ENCODE measurements at places on chromosomes 7 and 10.

DNA sequence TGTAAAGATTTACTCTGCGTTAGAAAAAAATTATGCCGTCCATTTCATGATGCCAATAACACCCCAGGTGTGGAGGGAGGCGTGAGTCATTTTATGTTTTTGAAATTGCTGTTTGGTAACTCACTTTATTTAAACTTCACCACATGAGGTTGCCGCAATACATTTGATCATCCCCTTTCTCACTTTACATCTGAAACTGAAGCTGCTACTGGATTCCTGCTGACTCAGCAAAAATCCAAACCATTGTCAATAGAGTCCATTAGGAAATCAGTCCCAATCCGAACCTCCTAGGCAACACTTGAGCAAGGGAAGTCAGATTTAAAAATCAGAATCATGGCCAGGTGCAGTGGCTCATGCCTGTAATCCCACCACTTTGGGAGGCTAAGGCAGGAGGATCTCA is 136.6 kb upstream of the SVIL start:
- no peak for DNase-seq

DNA sequence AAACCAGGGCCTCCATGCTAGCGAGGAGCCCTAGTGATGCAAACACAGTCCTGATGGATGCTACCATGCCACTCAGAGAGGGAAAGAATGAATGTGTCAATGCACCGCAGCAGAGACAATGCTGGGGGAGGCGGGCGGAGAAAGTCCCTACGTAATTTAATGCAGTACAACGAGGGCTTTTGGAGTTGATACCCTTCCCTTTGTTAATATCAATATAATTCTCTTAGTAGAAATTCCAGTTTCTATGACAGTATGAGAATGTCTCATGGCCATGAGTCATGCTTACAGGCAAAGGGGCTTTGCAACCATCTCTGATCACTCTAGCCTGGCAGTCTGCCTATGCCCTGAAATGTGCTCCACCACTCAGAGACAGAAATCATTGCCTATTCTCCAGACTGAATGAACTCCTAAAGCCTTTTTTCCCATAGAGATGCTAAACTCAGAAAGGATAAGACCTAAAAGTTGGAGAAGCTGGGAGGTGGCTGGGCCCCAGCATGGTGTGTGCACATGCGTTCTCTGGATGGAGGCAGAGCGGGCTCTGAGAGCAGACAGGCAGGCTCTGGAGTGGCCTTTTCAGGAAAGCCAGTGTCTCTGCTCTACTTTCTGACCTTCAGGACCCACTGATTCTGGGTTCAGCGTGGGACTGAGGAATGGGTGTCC is 20.3 kb upstream of the GIMAP2 start:
- no peak for DNase-seq

- DNase-seq = no peak
Observed at GRCh38 chr7:75727881-75728593, 10.7 kb downstream of the HIP1 start.

GRCh38 chr10:49033939-49034338 is 81.4 kb downstream of the VSTM4 start:
- DNase-seq = no peak

GRCh38 chr10:62528441-62528840 is 154.3 kb downstream of the ZNF365 start:
- DNase-seq = no peak

DNA sequence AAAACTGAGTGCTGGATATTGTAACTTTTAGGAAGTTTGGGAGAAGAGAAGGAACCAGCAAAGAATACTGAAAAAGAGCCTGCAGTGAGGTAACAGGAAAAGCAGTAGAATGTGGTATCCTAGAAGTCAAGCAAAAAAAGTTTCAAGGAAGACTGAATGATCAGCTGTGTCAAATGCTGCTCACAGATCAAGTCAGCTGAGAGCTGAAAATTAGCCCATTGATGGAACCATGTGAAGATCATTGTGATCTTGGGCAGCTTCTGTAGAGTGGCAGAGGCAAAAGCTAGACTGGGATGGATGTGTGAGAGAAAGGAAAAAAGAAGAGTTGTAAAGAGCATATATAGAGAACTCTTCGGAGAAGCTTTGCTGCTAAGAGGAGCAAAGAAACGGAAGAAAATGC is 315.4 kb upstream of the BMPER start:
- no peak for DNase-seq

DNA sequence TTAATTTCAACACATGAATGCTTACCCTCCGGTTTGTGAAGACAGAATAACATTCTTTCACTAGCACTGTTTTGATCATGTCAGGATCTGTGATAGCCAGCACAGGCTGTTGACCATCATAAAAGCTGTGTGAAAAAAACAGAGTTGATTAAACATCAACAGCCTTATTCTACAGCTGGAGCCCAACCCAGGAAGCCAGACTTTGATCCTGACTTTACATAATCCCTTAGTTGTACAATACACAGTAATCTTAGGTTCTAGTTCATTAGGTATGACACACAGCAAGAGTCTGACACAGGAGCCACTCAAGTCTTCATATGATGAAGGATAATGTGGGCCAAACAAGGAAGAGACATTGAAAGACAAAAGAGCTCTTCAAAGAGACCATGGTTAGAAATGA is 11.4 kb downstream of the CYP3A4 start:
- no peak for DNase-seq

- DNase-seq = no peak
Observed at GRCh38 chr10:11379771-11380170, 231.7 kb downstream of the USP6NL start.

GRCh38 chr7:54839575-54840213 is 80.7 kb upstream of the SEC61G start:
- DNase-seq = no peak

DNA sequence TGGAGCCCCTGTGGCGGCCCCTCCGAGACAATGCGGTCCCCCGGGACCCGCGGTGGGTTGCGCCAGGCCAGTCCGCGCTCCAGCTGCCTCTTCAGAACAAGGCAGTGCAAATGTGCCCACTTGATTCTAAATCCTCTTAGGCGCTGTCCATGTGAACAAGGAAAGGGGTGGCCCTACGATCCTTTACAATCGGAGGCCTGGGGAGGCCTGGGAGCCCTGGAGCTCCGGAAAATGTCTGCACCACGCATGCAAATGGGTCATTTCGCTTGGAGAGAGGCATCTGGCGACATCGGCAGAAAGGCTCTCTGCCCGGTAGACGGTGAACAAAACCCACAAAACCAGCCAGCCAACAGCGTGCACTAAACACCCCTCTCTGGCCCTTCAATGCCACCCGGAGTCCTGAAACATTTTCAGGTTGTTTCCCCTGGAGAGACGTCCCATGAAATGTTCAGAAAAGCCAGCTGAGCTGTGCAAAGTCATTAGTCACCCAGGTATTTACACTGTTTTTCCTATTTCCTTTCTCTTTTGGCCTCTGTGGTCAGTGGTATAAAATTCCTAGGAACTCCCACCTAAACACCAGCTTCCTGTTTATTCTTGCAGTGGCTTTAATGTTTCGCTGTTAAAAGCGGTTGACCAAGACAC is 102.8 kb upstream of the ZNF438 start:
- no peak for DNase-seq

DNA sequence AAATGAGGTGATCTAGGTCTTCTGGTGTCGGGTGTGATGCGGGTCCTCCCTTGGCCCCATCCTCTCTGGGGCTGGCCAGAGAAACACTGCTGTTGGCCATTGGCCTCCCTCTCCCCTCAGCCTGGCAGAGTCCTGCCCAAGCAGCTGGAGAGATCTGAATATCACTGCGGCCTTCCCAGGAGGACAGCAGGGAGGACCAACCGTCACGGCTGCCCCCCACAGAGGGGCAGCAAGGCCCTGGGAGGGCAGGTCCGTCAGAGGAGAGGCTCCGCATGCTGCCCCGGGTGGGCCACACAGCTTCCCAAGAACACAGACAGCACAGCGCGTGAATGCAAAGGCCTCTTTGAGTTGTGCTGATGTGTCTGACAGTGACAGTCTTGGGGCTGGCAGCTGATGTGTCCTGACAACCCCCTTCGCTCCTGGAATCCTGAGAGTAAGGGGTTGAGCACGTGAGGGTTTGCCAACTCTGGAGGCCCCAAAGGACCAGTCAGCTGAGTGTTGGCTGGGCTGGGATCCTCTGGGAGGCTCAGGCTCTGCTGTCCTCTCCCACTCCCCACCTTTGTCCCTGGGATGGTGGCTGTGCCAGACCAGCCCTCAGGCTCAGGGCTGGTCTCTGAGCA is 132.5 kb upstream of the UNC5B start:
- no peak for DNase-seq

DNA sequence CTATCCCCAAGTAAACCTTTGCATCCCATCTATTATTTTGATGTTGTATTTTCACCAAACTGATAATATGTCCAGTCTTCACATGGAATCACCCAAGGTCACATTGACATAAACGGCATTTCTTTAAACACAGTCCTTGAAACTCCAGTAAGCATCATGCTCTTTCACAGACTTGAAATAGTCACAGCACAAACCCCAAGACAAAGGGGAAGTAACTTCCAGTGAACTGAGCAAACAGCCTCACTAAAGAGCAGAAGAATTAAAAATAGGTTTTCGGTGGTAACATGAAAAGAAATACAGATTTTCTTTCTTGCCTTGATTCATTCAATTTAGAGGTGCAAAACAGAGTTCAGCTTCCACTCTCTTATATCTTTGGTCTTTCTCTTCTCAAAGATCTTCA is 253.7 kb downstream of the SFMBT2 start:
- no peak for DNase-seq

DNA sequence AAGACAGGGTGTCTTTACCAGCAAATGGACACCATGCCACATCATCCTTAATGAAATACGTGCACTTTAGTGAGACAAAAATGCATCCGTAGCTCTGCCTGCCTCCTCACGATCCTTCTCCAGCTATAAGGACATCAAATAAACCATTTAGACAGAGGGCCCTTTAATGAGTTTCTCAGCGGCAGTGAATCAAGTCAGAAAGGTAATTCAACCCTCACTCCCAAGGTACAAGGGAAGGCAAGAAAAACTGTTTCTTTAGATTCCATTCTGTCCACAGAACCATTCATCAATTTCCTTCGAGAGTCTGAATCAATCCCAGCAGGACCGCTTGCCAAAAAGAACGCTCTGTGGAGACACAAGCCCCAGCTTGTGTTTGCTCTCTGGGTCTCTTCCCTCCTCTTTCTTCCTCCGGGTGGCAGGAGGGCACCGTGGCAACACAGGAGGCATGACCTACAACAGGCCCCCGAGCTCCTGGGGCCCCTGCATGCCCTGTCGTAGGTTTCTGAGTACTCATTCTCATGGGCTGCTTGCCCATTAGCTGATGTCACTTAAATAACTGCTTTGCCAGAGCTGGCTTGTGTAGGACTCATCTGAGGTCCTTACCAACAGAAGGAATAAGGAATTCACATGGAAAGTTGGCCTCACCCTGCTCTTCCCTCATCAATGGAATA is 297.8 kb upstream of the PRKCQ start:
- peak; percentile 25 for DNase-seq

DNA sequence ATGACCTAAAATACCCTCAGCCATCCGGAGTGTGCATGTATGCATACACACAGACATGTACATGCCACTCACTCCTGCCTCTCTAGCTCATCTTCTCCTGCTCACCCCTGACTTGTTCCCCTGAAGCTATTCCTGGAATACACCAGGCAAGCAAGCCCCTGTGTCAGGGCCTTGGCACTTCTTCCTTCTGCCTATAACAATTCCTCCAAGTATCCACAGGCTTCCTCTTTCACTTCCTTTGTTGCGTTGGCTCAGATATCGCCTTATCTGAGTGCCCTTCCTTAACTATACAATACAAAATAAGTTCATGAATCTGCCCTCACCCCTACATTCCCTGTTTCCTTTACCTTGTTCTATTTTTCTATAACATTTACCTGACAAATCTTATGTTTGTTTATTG is 88.8 kb downstream of the NOD1 start:
- DNase-seq = no peak

DNA sequence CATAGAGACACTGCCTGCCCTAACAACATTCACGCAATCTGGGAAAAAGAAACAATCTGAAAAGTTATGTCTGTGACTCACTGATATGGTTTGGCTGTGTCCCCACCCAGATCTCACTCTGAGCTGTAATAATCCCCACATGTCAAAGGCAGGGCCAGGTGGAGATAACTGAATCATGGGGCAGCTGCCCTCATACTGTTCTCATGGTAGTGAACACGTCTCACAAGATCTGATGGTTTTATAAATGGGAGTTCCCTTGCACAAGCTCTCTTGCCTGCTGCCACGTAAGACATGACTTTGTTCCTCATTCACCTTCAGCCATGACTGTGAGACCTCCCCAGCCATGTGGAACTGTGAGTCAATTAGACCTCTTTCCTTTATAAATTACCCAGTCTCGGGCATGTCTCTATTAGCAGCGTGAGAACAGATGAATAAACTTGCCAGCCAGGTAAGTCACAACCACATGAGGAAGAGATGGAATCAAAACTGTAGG is 341.5 kb upstream of the AOAH start:
- no peak for DNase-seq

- no peak for DNase-seq
Observed at GRCh38 chr7:135185471-135186260, 15.2 kb upstream of the CYREN start.

DNA sequence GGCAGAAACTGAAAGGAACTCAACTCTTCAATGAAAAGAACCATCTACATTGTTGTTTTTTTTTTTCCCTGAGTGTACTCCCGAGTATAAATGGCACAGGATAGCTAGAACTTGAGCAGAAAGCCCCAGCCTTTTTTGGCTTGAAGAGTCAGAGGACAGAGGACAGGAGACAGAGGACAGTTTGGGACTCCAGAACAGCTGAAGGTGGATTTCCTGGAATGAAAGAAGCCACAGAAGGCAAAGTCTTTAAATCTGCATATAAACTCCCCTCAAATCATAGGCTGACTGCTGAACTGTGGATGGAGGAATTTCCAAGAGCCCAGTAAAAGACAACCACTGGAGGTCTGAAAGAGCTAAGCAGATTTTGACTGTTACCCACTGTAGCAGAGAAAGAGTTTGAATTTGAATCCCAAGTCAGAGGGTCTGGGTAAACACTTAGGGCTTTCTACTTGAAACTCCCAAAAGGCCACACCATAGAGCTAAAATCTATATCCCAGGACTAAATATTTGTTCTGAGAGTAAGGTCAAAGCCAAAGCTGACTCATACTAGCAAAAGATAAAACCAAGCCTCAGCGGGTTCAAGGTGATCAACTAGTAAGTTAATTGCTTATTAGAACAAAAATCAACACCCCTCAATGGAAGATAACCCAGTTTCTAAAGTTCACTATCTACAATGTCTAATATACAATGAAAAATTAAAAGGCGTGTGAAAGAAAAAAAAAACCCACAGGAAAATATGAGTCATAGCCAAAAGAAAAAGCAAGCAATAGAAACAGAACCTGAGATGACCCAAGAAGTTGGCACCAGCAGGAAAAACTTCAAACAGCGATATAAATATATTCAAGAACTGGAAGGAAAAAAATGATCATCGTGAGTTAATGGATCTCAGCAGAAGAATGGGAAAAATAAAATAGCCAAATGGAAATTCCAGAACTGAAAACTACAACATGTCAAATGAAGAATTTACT is 1.8 kb upstream of the OPN1SW start:
- DNase-seq = no peak

Data from putamen (tissue), 1 donor.